ENCODE measurements at places on chromosomes 5 and 9.

GRCh38 chr9:135555910-135556309, 5.6 kb upstream of the PAEP start:
- DNase-seq: no peak

- DNase-seq: no peak
Measured at GRCh38 chr5:173232499-173233346, 2.3 kb downstream of the NKX2-5 start.

- no peak for DNase-seq
Measured at GRCh38 chr5:55904152-55904551, 53.0 kb downstream of the IL31RA start.

DNA sequence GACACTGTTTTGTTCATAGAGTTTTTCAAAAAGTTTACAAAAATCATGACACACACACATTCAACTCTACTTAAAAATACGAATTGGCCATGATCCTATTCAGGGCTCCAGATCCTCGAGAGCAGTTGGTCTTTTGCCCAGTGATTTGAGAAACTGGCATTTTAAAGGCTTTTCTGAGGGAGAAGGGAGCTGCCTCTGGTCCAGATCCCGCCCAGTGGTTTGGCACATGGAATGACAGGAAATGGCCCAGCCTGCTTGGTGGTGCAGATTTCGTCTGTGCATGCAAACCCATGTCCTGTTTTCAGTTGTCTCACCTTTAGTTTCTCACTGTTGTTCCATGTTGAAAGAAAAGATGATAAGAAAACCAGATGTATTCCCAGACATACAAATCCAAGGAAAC, 3.6 kb downstream of the CAMK4 start:
- DNase-seq: no peak

DNA sequence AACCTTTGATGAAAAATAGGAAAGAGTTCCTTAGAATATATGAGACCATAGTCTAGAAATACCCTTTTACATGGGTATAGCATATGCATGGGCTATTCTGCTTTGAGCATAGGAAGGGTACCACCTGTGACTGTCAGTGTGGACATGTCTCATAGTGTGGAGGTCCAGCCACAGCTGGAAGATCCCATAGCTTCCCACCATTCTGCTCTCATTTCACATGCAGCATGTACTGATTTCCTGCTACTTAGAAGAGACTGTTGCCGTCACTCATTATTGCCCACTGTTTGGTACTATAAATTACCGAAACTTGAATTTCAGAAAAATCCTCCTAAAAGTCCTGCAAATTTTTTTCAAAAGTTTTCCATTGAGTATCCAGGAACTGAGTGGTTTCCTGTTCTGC, 477.8 kb upstream of the DAB2 start:
- DNase-seq: no peak

GRCh38 chr9:114888607-114889006, 41.8 kb downstream of the TNFSF8 start:
- no peak for DNase-seq

GRCh38 chr9:93819905-93820304, 135.2 kb downstream of the BARX1 start:
- no peak for DNase-seq

GRCh38 chr5:131328536-131329285, 64.9 kb downstream of the CDC42SE2 start:
- no peak for DNase-seq

DNA sequence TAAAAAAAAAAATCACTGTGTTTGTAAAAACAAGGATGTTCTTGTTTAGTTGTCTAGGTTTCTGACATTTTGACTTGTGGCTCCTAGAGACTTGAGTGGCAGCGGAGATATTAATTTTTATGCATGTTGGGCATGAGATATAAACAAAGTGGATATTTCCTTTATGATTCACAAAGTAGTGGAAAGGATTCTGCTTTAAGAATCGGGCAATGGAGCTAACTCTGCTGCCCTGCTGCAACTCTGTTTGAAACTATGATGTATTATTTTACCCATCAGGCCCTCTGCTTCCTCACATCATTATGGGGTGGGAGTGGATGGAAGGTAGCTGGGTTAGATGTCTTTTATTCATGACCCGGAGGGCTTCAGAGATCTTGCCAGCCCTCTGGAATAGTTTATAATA, 94.1 kb upstream of the CD180 start:
- DNase-seq: no peak

- no peak for DNase-seq
Measured at GRCh38 chr5:169778622-169779596, 141.8 kb downstream of the DOCK2 start.

DNA sequence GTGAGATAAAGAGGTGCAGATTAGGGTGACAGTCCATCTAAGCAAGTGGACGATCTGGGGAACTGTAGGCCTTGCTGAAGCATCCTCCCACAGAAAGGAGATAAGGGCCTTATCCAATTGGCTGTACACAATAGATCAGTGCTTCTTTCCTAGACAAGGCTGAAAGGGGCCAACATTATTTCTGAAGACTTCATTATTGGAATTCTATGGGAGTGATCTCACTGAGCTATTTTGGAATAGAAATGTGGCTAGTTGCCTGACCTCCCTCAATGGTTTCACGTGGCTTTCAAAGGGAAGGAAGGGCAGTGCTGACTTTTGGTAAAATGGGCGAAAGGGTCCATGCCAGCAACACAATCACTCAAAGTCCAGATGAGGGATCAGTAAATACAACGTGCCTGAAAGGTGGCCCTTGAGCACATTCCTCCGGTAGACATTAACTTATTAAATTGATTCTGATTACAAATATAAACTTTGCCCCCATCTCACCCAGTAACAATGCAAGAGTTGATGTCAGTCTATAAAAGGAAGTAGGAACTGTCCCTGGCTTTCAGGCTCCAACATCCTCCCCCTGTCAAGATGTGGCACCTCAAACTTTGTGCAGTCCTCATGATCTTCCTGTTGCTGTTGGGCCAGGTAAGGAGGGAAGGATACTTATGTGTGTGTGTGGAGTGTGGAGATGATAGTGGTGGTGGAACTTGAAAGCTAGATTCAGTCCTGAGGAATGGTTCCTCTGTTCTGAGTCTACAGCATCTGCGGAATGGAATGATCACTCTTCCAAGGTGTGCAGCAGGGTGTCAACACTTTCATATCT, at the start of gene LEAP2:
Gene LEAP2, plus strand, starts transcription at position 550 of the 811 bp plus-strand sequence. Its CDS starts 27 bp downstream, at position 577.
- no peak for DNase-seq

GRCh38 chr5:109062664-109063063, 315.0 kb downstream of the FER start:
- DNase-seq: no peak

DNA sequence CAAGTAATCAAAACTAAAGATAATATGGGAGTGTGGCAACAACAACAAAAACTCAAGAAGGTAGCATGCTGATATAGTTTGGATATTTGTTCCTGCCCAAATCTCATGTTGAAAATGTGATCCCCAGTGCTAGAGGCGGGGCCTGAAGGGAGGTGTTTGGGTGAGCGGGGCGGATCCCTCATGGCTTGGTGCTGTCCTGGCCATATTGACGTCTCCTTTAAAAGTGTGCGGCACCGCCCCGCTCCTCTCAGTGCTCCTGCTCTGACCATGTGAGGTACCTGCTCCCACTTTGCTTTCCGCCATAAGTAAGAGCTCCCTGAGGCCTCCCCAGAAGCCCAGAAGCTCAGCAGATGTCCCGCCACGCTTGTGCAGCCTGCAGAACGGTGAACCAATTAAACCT, 25.6 kb downstream of the MED27 start:
- DNase-seq: no peak

DNA sequence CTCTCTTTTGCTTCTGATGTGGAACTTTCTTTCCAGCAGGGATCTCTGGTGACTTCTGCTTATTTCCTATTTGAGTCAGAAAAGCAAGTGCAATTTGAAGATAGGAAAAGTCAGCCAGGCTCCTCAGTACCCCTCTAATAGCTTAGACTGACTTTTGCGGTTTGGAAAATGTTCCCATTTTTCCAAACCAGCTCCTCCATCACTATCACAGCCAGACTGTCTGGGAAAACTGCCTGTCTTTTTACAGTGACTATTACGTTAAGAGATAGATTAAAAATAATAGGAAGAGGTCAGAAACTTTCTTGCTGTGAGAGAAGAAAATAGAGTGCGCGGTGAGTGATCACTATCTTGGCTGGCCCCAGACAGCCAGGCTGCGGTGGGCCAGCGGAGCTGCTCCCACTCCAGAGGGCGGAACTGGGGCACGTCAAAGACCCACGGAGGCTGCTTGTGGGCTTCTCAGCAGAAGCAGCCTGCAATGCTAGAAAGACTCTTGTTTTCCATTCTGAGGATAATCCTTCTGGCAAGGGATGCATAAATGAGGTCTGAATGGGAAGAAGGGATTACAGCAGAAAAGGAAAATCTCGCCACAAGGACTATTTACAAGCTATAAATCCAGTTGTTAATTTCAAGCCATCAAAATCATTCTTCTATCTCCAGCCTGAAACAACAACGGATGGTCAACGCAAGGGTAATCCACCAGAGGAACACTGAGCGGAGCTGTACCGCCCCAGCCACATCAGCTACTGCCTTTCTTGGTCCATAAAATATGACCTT, 151.0 kb upstream of the MSX2 start:
- no peak for DNase-seq

Data from cerebellar nuclear complex (tissue), 1 donor.